ENCODE measurements at places on chromosomes 1 and 21.

DNA sequence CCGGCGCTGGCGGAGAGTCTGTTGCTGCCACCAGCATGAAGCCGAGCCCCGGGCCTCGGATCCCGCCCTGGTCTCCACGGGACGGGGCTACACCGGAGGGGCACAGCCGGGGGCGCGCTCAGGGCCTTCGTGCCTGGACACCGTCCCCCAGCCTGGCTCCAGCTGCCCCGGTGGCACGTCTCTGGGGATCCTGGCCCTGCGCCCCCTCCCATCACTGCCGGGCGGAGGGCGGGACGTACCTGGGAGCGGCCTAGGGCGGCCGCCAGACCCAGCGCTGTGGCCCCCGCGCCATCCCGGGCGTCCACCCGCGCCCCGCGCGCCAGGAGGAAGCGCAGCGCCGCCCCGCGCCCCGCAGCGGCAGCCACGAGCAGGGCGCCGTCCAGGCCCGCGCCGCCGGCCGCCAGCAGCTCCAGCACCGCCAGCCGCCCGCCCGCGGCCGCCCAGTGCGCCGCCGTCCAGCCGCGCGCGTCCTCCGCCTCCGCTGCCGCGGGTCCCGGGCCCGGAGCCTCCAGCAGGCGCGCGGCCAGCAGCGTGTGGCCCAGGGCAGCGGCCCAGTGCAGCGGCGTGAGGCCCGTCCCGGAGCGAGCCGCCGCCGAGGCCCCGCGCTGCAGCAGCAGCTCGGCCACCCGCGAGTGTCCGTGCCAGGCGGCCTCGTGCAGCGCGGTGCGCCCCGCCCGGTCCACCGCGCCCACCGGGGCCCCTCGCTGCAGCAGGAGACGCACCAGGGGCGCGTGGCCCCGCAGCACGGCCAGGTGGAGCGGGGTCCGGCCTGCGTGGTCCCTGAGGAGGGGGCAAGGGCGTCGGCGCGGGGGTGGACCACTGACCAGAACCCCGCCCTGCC, 1.0 kb downstream of the ANKRD65 start:
- DNase-seq = no peak

DNA sequence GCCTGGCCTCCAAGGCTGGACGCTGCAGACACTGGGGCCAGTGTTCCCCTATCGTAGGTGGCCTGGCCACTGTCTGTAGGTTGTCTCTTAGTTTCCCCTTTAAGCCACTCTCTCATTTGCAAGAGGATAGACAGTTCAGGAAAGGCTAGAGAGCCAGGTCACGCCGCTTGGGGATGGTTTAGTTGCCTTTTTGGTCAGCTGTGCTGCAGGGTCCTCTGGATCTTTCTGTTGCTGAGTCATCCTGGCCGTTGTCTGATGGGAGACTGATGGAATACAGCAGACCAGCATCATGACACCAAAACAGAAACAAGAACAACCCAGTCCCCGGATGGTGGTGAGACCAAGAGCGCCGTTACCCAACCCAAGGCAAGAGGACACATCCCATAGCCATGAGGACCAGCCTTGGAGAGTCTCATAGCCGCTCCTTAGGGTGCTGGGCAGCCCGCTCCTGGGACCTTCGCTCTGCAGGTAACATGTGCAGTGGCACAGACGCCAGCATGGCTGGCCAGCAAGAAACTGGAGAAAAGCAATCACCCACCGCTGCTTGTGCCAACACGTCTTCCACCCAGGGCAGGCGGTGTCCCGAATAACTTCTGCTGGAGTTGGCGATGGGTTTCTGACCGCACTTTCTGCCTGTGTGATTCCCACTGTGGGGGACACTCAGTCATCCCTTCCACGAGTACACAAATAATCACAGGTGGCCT, 79.1 kb upstream of the COL6A1 start:
- no peak for DNase-seq

DNA sequence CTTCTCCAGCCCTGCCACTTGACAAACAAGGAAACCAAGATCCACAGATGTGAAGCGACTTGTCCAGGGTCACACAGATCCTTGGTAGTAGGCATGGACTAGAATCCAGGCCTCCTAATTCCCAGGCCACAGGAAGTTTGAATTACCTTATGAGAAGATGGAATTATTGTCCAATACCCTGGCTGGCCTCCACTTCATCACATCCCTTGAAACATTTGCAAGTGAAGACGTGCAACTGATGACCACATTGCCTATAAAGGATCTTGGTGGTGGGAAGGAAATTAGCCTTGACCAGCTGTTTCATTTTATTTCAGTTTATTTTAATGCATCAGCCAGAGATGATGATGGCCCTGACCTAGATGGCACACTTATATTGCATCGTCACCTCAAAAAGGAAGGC, 165.8 kb upstream of the CAMK1G start:
- no peak for DNase-seq

DNA sequence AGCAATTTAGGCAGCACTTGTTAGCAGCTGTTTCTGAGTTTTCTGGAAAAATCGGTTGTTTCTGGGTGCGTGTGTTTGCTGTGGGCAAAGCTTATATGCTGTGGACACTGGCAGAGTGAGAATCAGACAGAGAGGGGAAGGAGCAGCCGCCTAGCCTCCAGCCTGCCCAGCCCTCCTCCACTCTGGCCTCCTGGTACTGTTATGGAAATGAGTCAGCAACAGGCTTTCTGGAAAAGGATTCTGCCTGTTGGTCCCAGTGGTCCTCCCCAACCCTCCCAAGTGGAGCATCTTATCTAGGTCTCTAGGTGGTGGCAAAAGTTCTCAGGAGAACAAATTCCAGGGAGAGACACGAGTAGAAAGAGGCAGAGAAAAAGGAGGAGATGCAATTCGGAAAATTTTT, 42.2 kb upstream of the GOLT1A start:
- DNase-seq = no peak

GRCh38 chr1:5856246-5856815, 135.9 kb downstream of the NPHP4 start:
- DNase-seq = no peak

DNA sequence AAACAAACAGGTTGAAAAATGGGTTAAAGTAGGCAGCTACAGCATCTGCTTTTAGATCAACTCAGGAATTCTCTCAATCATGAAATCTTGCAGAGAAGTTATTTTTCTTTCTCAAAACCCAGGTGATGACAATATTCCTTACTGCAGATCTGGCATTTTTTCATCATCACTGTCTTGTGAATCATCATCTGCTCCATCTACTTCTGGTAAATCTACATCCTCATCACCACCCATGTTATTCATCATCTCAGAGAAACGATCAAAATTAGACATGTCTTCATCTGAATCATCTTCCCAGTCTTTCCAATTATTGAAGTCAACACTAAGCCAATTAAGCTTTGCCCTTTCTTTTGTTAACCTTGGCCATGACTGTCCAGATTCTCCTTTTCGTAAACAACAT, 21.8 kb downstream of the GBP2 start:
- no peak for DNase-seq

GRCh38 chr1:210372931-210373627, 44.4 kb downstream of the HHAT start:
- no peak for DNase-seq

DNA sequence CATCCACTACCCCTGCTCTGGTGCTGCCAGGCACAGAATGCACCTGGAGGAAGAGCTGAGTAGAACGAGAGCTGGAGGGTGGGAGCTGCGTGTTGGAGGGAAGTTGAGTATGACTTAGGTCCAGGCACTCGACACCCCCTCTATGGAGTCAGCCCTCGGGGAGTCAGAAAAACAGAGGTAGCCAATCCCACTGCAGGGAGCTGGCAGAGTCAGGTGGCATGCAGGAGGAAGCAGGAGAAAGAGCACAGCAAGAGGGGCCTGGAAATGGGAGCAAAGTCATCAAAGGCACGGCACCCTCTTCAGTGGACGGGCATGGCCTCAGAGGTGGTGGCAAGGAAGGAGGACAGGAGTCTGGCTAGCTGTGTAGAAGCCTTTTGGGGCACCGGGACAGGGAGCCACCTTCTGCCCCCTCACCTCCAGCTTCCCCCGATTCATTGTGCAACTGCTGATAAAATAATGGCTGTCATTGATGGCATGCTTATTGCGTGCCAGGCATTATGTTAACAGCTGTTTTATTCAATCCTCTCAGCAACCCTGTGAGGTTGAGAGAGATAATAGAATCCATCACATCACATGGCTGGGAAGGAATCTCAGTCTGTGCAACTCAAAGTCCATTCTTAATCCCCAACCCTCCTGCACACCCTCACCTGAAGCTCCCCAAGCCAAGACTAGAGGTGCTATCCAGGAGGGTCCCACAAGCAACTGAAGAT, 42.0 kb downstream of the C1orf198 start:
- DNase-seq = no peak

GRCh38 chr1:76426606-76427005, 352.1 kb downstream of the ST6GALNAC3 start:
- DNase-seq = peak; percentile 18

- DNase-seq = no peak
Observed at GRCh38 chr1:182680901-182681567, 3.4 kb downstream of the RGS8 start.

DNA sequence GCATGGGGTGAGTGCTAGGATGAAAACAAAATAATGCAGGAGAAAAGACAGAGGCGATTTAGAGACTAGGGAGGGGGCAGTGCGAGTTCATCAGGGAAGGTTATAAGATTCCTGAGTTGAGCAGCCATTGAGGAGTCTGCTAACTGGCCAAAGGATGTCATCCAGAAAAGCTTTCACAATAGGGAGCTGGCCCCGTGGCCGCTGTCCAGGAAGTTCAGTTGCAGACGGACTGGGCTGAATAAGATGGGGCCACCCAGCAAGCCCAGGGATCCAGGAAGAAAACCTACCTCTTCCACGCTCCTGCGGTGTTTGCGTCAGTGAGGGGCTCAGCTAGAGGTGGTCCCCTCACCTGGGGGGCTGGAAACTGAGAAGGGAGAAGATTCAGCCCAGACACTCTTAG, 4.0 kb upstream of the PKP1 start:
- DNase-seq = no peak

DNA sequence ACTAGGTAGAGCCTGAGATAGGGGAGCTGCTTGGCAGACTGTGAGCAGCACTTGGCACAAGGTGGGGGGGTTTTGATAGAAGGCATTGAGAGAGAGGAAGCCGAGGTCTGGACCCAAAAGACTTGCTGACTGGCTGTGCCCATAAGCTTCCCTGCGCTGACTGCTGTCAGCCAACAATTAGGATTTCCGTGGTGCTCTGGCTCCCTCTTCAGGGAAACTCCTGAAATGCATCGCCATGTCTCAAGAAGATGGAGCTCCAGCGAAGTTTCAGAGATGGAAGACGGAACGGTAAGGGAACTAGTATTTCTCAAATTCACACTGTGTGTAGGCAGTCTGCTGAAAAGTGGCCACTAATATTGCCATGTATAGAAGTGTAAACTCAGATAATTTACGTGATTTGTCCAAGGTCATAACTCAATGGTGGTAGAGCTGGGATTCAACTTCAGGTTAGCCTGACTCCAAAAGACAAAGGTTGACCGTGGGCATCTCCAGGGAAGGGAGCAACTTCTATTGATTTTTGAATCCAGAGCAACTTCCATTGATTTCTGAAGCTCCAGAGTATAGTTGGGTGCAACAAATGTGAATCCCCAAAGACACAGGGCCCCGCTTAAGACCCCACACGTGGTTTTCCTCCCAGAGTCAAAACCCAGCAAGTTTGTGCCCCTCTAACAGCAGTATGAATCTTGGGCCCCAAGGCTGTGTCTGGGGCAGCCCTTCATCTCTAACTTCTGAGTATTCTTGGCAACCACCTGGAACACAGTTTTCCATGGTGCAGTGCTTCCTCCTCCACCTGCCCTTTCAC, 44.5 kb upstream of the CRNN start:
- DNase-seq = peak; percentile 21

DNA sequence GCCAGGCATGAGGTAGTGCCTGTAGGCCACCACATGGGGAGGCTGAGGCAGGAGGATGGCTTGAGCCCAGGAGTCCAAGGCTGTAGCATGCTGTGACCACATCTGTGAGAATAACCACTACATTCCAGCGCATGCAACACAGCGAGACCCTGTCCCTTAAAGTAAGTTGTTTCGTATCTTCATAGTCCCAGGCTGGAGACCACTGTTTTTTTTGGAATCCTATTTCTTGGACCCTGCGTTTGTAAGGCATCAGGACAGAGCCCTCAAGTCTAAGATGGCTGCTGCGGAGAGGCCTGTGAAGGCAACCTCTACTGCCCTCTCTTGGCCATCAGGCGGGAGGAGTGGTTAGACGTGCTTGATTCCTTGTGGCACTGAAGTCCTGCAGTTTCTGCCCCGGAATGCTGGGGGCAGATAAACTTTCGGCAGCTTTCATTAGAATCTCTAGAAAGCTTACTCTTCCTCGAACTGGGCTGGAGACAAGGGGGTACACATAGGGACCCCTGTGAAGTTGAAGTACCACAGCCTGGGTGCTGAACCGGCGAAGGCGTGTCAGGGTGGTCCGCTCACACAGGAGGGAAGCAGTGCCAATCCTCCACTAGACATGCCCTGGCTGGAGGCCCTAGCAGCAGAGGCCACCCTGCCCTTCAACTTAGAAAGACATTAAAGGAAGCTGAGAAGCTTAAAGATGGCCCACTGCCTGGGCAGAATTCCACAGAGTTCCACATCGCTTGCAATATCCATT, 36.6 kb downstream of the RABIF start:
- no peak for DNase-seq

- DNase-seq = no peak
Observed at GRCh38 chr1:50156241-50157010, 47.7 kb downstream of the ELAVL4 start.

- no peak for DNase-seq
Observed at GRCh38 chr1:71548398-71548890, 467.6 kb upstream of the ZRANB2 start.

- no peak for DNase-seq
Observed at GRCh38 chr21:41715649-41716281, 51.1 kb downstream of the RIPK4 start.

DNA sequence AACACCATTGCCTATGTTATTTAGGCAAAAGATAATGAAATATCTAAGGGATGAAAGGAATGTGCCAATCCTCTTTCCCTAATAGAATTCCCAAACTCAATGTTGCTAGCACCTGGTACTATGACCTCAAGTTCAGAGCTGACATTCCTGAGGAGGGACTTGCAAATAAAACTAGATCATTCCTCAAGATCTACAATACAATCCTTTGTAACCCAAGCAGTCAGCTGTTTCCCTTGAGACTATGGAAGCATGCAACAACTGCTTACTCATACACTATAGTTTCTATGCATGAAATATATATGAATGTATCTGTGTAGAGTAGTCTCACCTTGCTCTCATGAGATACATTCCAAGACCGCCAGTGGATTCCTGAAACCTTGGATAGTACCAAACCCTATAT, 65.0 kb downstream of the ABL2 start:
- peak; percentile 82 for DNase-seq

- DNase-seq = no peak
Observed at GRCh38 chr1:117060441-117061317, 553 bp downstream of the TTF2 start.

GRCh38 chr1:54311506-54311905, 94.7 kb downstream of the SSBP3 start:
- DNase-seq = no peak

All from skeletal muscle cell (primary cell).